ENCODE measurements at places on chromosomes 3 and 15.
A peak's percentile ranks its signal among the peaks of the same experiment; 100 is the strongest.

GRCh38 chr15:65916664-65917406 lies 47.5 kb downstream of the RAB11A start:
- DNase-seq, result peak; percentile 74

DNA sequence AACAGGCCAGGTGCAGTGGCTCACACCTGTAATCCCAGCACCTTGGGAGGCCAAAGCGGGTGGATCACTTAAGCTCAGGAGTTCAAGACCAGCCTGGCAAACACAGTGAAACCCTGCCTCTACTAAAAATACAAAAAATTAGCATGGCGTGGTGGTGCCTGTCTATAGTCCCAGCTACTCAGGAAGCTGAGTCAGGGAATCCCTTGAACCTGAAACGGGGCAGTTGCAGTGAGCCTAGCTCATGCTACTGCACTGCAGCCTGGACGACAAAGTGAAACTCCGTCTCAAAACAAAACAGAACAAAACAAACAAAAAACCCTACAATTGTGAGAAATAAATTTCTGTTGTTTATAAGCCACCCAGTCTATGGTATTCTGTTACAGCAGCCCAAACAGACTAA lies 94.7 kb downstream of the PIK3CB start:
- DNase-seq, result no peak

GRCh38 chr3:140399871-140400270 lies 278.0 kb upstream of the TRIM42 start:
- no peak for DNase-seq

- DNase-seq, result no peak
These were observed 19.9 kb upstream of the BFSP2 start for GRCh38 chr3:133379926-133380325.

DNA sequence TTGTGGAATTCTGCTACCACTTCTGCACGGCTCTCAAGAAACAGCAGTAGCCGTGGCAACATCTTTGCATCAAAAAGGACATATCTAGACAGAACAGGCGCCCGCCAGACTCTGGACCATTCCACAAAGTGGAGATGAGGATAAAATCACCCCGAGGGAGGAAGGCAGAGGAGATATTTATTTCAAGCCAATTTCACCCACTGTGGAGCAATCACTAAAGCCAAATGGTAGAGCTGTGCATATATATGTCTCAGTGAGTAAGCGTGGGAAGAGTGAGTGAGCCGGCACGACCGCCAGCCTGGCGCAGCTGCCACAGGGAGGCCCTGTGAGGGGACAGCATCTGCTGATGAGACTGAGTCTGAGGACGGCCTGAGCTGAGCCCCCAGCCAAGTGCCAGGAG lies 111.3 kb downstream of the MEGF11 start:
- DNase-seq, result no peak

DNA sequence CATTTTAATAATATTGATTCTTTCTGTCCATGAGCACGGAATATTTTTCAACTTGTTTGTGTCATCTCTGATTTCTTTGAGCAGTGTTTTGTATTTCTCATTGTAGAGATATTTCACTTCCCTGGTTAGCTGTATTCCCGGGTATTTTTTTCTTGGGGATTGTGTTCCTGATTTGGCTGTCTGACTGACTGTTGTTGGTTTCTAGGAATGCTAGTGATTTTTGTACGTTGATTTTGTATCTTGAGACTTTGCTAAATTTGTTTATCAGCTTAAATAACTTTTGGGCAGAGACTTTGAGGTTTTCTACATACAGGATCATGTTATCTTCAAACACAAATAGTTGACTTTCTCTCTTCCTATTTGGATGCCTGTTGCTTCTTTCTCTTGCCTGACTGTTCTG lies 418.8 kb upstream of the ALCAM start:
- DNase-seq, result no peak

GRCh38 chr15:50452927-50453326 lies 28.7 kb downstream of the USP8 start:
- DNase-seq, result no peak

GRCh38 chr3:15032650-15033049 lies 32.5 kb downstream of the MRPS25 start:
- no peak for DNase-seq

DNA sequence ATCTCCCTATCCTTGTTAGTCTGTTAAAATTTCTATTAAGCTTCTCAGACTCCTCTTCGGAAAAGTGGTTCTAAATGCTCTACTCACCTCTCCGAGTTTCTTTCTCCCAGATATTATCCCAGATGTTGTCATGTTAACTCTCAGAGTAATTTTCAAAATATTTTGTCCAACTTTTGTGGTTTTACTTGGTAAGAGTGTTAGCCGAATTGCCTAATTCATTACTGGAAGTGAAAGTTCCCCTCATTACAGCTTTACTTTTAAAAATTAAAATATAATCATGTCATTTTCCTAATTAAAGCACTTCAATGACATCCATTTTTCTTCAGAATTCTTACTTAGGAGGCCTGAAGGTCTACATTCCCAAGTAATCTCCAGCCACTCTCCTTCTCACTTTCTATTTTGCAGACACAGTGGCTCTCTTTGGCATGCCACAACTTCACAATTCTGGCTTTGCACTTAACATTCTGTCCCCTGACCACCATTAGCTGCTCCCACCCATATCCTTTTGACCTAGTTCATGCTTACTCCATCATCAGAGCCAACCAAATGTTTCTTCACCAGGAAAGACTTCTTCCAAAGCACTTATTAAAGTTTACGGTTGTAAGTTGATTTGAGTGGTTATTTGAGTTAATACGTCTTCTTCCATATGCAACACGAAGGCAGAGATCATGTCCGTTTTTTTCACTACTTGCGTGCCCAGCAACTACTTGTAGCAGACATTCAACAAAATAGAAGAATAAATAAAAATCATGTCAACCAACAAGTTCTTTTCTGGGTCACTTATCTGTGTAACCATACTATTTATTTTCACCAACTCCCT lies 10.2 kb upstream of the TIPARP start:
- no peak for DNase-seq

- DNase-seq, result no peak
These were observed 30.4 kb upstream of the FEZF2 start for GRCh38 chr3:62403765-62404164.

- no peak for DNase-seq
These were observed 396.0 kb upstream of the C2CD4B start for GRCh38 chr15:62561059-62561519.

- DNase-seq, result no peak
These were observed 567.1 kb downstream of the EDEM1 start for GRCh38 chr3:5754602-5755001.

DNA sequence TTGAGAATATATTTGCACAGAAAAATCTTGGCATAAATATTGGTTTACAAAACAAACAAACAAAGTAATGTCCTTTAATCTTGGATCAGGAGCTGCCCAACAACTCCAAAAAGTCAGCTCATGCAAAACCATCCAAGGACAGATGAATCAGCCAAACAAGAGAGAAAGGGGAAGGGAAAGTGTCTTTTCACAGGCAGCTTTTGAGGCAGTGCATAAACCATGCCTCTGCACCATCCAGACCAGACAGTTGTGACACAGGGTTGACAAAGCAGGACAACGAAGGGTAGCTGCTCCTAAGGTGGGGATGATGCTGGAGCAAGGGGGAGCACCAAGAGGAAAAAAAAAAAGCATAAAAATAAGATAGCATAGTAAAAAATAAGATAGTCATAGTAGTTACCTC lies 8.7 kb downstream of the CD86 start:
- no peak for DNase-seq

GRCh38 chr15:94700211-94700610 lies 468.9 kb downstream of the MCTP2 start:
- DNase-seq, result no peak

DNA sequence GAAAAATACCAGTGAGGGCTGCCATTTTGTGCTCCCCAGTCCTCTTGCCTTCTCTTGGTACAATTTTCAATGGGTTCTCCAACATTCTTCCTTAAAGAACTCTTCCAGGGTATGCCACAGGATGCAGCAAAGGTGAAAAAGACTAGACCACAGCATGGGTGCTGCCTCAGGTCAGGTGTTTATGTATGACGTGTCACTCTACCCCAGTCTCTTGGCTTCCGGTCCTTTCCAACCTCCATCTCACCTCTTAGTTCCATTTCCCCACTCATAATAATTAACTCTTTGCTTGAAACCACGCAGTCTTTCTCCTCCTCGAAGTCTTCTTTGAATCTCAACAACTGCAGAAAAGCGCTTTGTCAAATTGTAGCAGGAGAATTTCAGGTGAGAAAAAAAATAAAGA lies 104.7 kb upstream of the TBC1D5 start:
- DNase-seq, result no peak

DNA sequence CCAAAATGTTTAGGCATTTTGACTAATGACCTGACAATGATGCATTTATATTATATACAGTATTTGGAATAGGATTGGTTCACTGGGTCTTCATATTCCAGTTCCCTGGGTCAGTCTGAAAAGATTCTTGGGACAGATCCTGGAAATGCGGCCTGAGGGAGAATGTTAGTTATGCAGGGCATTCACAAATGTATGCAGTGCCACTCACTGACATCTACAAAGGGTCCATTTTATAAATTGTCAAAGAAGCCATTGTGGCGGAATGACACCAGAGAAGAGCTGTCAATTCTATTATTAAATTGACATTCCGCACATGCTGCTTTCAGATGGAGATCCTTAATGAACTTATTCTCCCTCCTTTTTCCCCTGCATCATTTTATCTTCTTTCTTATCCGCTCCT lies 176.6 kb downstream of the VGLL3 start:
- no peak for DNase-seq

DNA sequence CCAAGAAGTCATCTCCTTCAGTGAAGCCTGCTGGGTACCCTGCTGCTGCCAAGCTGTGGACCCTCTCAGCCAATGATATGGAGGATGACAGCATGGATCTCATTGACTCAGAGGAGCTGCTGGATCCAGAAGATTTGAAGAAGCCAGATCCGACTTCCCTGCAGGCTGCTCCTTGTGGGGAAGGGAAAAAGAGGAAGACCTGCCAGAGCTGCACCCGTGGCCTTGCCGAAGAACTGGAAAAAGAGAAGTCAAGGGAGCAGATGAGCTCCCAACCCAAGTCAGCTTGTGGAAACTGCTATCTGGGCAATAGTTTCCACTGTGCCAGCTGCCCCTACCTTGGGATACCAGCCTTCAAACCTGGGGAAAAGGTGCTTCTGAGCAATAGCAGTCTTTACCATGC lies 13.7 kb upstream of the ANP32A start:
- no peak for DNase-seq

DNA sequence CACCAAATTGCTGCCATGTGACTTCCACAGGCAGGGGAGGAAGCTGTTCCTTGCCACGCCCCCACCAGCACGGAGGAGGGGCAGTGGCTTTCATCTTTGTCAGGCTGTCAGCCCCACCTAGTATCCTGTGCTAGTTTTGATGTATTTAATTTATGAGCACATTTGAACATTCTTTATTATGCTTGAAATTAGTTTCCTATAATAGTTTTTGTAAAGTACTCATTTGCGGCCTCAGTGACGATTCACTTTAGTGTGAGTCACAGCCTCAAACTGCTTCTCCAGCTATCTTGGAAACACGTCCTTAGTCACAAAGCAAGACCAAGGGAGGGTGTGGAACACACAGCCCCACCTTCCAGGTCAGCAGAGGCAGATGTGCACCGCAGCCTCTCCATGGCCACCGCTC lies 239.9 kb upstream of the ATP10A start:
- no peak for DNase-seq
